ENCODE measurements at places on chromosomes 4 and X.

- DNase-seq, result no peak
Observed at GRCh38 chrX:115939070-115939469, 231.5 kb upstream of the AGTR2 start.

DNA sequence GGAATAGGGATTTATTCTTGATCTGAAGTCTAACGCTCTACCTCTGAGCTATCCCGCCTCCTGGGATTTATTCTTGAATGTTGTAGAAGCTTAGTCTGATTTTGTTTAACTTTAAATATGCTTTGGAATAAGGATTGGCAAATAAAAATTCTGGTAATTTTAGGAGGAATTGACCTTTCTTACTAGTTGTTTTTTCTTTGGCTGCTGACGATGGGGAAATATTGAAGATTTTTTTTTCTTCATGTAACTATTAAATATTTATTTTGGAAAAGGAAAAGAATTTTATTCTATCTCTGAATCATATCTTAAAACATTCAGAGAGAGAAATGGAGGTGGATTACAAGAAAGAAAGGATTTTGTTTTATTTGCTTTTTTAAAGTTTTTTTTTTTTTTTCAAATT, 122.9 kb downstream of the PDLIM5 start:
- no peak for DNase-seq

- DNase-seq, result no peak
Observed at GRCh38 chrX:153869473-153870287, 16.3 kb downstream of the L1CAM start.

- peak; percentile 45 for DNase-seq
Observed at GRCh38 chr4:139665690-139666529, at the start of gene MGST2. Gene MGST2, plus strand, starts transcription at chr4:139665819. Its CDS starts 201 bp downstream, at chr4:139666020.

- DNase-seq, result no peak
Observed at GRCh38 chrX:30822764-30823163, 66.3 kb downstream of the TAB3 start.

DNA sequence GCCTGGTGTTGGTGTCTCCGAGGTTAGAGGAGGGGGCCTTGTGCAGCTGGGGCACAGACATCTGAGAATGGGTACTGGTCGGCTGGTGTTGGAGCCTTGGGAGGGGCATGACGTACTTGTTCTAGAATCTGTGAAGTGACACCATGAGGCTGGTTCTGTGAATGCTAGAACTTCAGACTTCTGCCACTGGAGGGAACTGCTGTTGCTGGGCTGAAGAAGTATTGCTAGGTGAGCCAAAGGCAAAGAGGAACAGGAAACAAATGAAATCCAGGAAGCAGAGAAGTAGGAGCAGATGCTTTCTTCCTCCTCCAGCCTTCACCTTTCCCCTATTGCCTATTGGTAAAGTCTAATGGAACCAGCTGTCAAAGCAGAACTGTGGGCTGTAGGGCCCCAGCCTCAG, 120.9 kb upstream of the DDIT4L start:
- no peak for DNase-seq

DNA sequence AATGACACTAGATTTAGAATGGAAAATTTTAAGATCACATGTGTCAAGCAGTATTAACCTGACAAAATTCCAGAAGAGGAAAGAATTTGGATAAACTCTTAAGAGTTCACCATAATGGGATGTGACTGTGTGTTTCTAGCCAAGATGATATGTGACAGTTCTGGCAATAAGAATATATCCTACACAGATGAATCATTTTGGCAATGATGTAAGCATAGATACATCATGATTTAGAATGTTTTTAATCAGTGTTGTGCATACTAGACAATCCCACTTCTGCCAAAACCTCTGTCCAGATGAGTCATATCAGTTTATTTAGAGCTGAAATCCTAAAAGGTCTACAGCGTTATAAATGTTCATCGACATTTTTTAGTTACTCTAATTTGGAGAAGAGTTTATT, 48.8 kb downstream of the PTCHD1 start:
- no peak for DNase-seq

- DNase-seq, result no peak
Observed at GRCh38 chr4:8504279-8505007, 63.9 kb downstream of the TRMT44 start.

DNA sequence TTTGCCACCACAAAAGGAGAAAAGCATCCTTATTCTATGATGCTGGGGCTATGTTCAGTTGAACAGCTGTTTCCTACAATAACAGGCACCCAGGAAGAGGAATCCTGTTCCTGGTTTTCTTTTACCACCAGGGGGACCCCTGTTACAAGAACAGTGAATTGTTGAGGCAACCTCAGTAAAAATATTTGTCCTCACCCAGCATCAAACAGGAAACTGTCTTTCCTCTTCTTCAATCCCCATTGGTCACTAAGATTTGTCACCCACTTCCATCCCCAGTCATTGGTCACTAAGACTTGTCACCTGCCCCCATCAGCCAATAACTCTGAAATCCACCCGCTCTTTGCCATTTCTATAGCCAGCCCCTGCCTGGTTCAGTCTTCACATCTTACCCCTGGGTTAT, 143.5 kb upstream of the GALNT7 start:
- DNase-seq, result peak; percentile 63

DNA sequence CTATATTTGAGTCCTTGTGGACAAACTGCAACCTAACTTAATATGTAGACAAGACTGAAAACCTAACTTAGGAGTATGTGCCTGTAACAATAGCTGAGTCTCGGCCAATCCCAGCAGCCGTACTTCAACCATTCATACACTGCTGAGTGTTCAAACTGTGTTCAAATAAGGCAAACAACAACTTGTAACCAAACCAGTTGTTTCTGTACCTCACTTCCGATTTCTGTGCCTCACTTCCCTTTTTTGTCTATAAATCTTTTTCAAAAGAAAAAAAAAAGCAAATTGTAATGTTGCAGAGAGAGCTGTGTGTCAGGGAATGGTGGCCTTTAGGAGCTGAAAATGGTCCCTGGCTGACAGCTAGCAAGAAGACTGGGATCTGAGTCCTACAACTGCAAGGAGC, 46.0 kb downstream of the GEMIN8 start:
- DNase-seq, result no peak

GRCh38 chrX:42695800-42696358, 82.1 kb downstream of the PPP1R2C start:
- DNase-seq, result no peak

GRCh38 chr4:8410641-8411271, 29.8 kb downstream of the ACOX3 start:
- DNase-seq, result no peak

GRCh38 chrX:109537324-109537665, 651 bp downstream of the NXT2 start:
- peak; percentile 65 for DNase-seq

DNA sequence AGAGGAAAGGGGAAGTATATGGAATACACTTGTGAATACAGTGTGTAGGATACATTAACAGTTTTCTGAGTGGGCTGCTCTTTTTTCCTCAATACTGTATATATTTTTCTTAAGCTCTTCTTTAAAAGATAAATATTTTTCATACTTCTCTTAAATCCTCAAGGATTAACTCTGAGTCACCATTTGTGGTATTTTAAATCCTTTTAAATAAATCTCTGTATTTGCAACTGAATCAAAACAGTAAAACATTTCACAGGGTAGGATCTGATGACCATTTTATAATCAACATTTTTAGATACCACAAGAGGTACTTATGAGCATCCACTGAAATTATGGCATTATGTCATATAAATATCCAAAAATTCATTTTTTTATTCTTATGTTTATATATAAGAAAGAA, 87.6 kb downstream of the GAB1 start:
- no peak for DNase-seq

Measured in midbrain (tissue), 1 donor.